ENCODE measurements at places on chromosomes 12 and 14. TPM values are rescaled to one million over a fixed set of nuclear protein-coding genes. Genes with fewer than 3 reads are reported as not detected.

C14orf132 gene
- 15.2 TPM for total RNA-seq

- DNase-seq = no peak
These were observed 14.0 kb upstream of the FBXO33 start for GRCh38 chr14:39446131-39446744.

- DNase-seq = no peak
These were observed 37.0 kb upstream of the EIF5 start for GRCh38 chr14:103296987-103297386.

- DNase-seq = no peak
These were observed 676 bp downstream of the SERPINA3 start for GRCh38 chr14:94612580-94613554.

Measured in umbilical cord (tissue), 2 donors.